MCF 10A (cell line): ENCODE measurements at places on chromosomes 1 and 21.

DNA sequence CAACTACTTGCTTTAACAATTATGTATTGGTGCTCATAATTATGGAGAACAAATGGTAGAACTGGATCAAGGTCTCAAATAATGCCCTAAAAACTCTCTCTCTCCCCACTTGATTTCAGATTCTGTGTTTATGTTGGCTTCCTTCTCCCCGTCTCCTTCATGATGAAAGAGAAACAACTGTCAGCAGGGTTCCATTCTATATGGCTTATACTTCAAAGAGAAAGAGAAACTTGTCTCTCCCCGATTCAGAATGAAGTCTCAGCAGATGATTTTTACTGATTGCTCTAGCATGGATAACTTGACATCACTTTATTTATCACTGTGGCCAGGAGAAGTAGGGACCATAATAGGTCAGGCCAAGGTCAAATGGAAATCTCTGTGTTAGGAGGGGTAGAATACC is 575.6 kb downstream of the AGBL4 start:
- no peak for DNase-seq

- DNase-seq = peak; percentile 77
These were observed 863 bp downstream of the TARBP1 start for GRCh38 chr1:234478152-234478480.

DNA sequence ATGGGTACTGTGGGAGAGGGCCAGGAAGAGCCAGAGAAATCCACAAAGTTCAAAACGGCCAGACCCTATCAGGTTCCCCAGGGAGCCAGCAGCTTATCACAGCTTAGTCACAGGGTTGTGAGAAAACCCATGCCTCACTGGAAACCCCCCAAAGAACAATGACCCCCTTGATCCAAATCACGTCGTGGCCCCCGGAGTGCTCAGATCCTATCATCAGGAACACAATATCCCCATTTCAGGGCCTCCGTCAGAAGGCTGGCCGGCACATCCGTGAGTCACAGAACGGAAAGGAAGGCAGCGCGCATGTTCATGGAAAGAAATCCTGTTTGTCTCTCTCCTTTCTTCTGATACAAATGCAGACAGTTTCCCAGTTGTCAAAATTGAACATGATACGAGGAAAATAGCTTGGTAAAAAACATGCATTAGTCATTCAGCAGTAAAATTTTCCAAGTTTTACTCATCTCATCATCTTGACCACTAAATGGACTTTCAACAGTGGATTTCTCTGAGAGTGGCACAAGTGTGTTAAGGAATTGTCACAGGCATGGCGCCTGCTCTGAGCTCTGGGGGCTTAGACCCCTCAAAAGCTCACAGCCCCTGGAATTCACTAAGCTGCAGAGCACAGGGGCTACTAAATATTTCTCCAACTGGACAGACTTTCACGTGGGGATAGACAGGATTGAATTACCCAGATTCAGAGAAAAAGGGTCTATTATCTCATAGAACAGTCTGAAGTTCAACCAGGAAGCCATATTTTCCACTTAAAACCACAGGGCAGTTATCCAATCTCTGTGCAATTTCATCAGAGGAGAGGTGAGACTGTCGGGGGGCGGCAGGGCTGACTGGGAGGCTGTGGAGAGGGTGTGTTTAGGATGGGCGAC is 124.8 kb downstream of the RIPK4 start:
- peak; percentile 80 for DNase-seq

DNA sequence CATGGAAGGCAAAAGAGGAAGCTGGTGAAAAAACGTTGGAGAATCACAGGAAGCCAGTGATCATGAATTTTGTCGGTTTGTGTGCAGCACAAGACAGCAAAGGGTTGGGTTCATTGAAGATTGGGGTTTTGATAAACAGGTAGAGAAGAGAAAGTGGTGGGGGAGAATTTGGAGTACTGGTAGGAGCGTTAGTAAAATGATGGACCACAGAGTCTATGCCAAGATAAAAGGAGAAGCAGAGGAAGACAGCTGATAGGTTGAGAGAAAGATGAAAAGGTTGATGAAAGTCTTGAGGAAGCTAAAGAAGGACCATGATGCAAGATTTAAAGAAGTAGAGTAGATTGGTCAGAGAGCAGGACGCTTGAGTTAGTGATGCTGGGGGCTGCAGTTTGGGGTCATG is 156.8 kb upstream of the POU3F1 start:
- DNase-seq = no peak

GRCh38 chr1:41268154-41268770 is 26.2 kb upstream of the SCMH1 start:
- peak; percentile 72 for DNase-seq

DNA sequence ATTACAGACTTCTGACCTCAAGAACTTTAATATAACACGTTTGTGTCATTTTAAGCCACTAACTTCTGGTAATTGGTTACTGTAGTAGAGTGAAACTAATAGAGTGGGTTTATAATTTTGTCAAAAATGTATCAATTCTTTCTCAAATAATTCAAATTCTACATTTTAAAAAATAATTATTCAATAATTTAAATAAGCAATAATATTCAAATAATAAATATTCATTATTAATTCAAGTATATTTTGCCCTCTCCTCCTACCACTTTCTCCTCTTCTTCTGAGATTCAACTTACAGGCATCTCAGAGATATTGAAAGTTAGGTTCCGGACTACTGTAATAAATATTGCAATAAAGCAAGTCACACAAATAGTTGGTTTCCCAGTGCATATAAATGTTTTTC is 1107.1 kb downstream of the KCNT2 start:
- no peak for DNase-seq
